ENCODE measurements at places on chromosomes 7 and 10. TPM values are rescaled to one million over a fixed set of nuclear protein-coding genes. Genes with fewer than 3 reads are reported as not detected.

DNA sequence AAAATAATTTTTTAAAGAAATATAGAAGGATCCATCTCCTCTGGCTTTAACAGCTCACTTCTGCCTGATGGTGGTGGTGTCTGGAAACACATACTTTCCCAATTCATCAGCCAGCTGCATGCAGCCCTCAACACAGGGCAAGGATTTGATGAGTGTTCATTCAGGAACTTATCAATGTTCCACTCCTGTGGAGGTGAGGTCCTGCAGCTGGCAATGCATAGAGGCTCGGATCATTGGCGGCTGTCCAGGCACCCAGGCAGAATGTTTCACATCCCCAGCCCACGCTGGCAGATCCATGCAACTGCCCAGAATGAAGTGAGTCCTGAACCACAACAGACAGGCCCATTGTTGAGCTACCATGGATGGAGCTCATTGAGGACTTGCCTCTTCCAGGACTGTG is 55.2 kb upstream of the KCNMA1 start:
- no peak for DNase-seq
- H3K4me3 ChIP-seq: no peak overlapping the region
- no peaks in the 10 kb centered on the region for H3K36me3 ChIP-seq
- H3K27ac ChIP-seq: no peak overlapping the region

DNA sequence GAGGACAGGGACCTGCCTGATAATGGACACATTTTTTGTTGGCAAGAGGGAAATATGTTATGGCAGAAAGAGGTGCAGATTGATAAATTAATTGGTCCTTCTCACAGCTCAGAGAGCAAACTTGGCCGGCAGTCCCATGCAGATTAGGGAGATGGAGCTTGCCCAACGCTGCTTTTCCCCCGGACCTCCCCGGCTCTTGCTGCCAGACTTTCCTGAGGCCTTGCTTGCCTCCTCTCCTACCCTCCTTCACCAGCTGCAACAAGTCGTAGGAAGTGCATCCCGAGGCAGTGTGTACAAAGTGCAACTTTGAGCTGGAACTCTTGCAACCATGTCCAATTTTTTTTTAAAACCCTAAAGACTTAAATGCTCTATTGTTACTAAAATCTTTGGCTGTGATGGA is 215.5 kb downstream of the LRMDA start:
- no peaks in the 10 kb centered on the region for H3K4me1 ChIP-seq
- H3K36me3 ChIP-seq: no peaks in the 10 kb centered on the region
- no peak overlapping the region for H3K4me3 ChIP-seq
- H3K27me3 ChIP-seq: no peaks in the 10 kb centered on the region
- no peak overlapping the region for H3K27ac ChIP-seq

DNA sequence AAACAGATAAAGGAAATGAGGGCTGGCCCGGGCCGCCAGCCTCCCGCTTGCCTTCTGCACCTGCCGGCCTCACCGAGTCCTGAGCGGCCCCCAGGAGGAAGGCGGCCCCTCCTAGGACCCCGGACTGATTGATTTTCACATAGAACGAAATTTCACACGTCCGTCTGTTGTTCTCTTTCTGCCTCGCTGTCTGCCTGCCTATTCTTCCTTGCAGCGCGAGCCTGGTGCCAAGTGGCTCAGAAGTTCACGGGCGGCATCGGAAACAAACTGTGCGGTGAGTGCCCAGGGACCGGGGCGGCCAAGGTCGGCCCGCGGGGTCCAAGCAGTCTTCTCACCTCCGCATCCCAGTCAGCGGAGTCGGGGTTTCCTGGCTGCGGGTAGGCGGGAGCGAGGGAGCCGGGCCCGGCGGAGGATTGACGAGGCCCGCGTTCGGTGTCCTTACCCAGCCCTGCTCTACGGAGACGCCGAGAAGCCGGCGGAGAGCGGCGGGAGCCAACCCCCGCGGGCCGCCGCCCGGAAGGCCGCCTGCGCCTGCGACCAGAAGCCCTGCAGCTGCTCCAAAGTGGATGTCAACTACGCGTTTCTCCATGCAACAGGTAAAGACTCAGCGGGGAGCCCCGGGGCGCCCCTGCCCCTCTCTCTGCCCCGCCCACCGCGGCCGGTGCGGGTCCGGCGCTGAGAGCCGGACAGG is 967 bp downstream of the GAD2 start:
- no peak overlapping the region for H3K4me3 ChIP-seq
- no peaks in the 10 kb centered on the region for H3K27me3 ChIP-seq
- no peak for DNase-seq
- H3K36me3 ChIP-seq: no peaks in the 10 kb centered on the region

GRCh38 chr10:34689053-34689452 is 126.0 kb downstream of the PARD3 start:
- H3K27ac ChIP-seq: no peak overlapping the region
- DNase-seq: no peak
- no peaks in the 10 kb centered on the region for H3K27me3 ChIP-seq
- H3K36me3 ChIP-seq: no peaks in the 10 kb centered on the region
- no peaks in the 10 kb centered on the region for H3K4me1 ChIP-seq

- H3K27ac ChIP-seq: no peak overlapping the region
- no peak overlapping the region for H3K4me3 ChIP-seq
- DNase-seq: no peak
- H3K4me1 ChIP-seq: no peaks in the 10 kb centered on the region
Measured at GRCh38 chr7:94182721-94183120, 178.6 kb upstream of the BET1 start.

DNA sequence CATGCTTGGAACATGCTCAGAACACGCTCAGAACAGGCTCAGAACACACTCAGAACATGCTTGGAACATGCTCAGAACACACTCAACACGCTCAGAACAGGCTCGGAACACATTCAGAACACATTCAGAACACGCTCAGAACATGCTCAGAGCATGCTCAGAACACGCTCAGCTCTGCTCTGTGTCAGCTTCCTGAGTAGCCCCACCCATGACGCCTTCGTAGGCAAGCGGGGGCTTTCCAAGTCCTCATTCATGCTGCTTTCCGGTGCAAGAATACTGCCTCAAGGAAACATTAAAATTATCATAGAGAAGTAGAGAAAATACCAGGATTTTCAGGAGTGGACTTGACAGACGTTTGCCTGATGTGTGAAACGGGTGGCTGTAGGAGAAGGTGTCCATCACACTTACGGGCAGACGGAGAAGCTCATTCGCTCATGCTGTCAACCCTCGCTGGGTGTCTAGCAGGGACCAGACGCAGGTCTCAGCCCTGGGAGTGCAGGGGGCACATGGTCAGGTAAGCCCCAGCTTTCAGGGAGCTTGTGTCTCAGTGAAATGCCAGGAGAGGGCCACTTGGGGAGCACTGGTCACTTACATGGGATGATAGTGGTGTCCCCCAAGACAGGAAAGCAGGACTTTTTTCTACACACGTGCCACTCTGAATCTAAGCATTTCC is 24.7 kb downstream of the EN2 start:
- H3K36me3 ChIP-seq: no peaks in the 10 kb centered on the region
- no peaks in the 10 kb centered on the region for H3K27me3 ChIP-seq
- DNase-seq: no peak
- H3K4me1 ChIP-seq: no peaks in the 10 kb centered on the region
- no peak overlapping the region for H3K4me3 ChIP-seq

DNA sequence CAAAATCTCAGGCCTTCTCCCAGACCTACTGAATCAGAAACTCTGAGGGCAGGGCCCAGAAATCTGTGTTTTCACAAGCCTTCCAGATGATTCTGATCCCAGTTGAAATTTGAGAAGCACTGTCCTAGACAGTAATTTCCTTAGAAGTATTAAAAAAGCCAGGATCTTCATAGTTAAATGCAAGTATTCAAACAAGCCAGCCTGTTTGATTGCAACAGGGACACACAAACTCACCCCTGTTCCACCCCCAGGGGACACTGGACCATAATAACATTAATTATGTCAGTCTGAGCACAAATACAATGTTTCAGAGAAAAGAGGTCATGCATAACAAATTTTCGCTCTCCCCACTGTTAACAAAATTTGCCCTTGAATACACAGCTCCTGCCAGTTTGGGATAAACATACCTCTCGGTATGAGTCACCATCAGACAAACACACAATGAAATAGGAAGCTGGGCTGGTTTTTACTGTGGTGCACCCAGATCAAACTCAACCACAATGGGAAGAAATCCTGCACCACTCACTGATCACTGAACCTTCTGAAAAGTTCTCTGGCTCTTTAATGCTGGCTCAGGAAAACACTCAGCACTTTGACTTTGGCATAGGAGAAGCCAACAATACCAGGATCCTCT is 34.3 kb downstream of the ABLIM1 start:
- H3K27ac ChIP-seq: no peak overlapping the region
- H3K27me3 ChIP-seq: no peaks in the 10 kb centered on the region
- no peaks in the 10 kb centered on the region for H3K36me3 ChIP-seq
- H3K4me3 ChIP-seq: no peak overlapping the region

GRCh38 chr7:70630440-70630817 is 501.5 kb upstream of the GALNT17 start:
- no peak for DNase-seq
- no peak overlapping the region for H3K27ac ChIP-seq
- H3K36me3 ChIP-seq: no peaks in the 10 kb centered on the region
- H3K27me3 ChIP-seq: no peaks in the 10 kb centered on the region
- no peaks in the 10 kb centered on the region for H3K4me1 ChIP-seq
- no peak overlapping the region for H3K4me3 ChIP-seq

DNA sequence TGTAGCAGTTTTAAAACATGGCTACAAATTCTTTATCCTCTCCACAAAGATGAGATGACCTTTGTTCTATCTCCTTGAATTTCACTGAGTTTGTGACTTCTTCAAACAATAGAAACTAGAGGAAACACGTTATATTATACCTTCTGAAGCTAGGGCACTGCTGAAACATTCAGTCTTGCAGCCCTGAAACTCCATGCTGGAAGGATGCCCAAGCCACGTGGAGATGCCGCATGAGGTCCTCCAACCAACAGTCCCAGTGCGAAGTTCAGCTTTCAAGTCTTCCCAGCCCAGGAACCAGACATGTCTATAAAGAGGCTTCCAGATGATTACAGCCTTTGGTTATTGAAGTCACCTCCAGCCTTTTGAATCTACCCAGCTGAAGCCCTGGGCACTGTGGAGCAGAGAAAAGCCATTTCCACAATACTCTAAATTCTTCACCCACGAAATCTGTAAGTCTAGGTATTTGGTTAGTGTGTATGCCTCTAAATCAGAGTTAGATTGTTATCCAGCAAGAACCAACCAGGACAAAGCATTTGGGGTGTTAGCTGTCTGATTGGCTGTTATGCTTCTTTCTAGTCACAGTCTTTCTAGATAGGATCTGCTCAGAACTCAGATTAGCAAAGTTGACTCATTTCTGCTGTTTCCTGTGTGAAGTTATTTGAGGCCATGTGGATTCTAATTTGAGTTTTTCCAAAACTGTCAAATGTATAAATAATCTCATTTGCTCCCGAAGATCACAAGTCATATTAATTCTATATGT is 186.5 kb upstream of the TMEM72 start:
- DNase-seq: no peak
- H3K4me3 ChIP-seq: no peak overlapping the region
- H3K4me1 ChIP-seq: no peaks in the 10 kb centered on the region

DNA sequence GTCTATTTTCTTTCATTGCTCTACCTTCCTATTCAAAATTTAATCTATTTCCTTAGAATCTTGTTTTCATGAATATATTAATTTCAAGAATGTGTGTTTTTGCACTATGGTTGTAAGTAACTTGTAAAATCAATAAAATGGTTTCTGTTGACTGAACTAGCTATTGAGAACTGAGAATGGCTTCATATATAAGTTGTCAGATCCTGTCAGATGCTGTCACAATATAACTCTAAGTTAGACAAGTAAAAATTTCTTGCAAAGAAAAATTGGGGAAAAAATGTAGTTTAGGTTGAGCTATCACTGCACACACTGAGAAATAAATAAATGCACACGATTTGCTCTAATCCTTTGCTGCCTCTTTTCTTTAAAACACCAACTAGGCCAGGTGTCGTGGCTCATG is 89.8 kb downstream of the RAB11FIP2 start:
- H3K4me1 ChIP-seq: no peaks in the 10 kb centered on the region
- H3K4me3 ChIP-seq: no peak overlapping the region
- no peaks in the 10 kb centered on the region for H3K36me3 ChIP-seq
- no peaks in the 10 kb centered on the region for H3K27me3 ChIP-seq

- no peaks in the 10 kb centered on the region for H3K27me3 ChIP-seq
- no peaks in the 10 kb centered on the region for H3K36me3 ChIP-seq
- DNase-seq: no peak
- no peak overlapping the region for H3K4me3 ChIP-seq
Measured at GRCh38 chr10:14450041-14450491, 119.3 kb upstream of the FRMD4A start.

DNA sequence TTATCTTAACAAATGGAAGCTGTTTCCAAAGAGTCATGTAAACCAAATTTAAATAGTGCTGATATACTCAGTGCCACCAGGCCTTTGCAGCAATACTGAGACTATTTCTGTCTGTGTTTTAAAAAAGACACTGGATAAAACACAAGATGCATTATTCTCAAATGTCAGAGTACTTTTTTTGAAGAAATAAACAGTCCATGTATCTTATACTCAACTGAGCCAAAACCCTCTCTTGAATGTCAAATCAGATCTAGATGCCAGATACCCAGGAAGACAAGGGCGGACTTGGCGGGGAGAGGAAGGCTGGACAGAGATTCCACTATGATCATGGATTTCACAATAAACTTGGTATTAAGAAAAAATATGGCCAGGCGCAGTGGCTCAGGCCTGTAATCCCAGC is 127.6 kb downstream of the COBL start:
- H3K27me3 ChIP-seq: no peaks in the 10 kb centered on the region
- no peak overlapping the region for H3K27ac ChIP-seq
- no peak for DNase-seq
- no peak overlapping the region for H3K4me3 ChIP-seq
- no peaks in the 10 kb centered on the region for H3K36me3 ChIP-seq
- H3K4me1 ChIP-seq: no peaks in the 10 kb centered on the region

GRCh38 chr10:88032566-88032965 is 169.1 kb downstream of the PTEN start:
- DNase-seq: no peak
- no peaks in the 10 kb centered on the region for H3K36me3 ChIP-seq
- H3K4me1 ChIP-seq: peaks cover 17% of the 10 kb centered on the region
- no peak overlapping the region for H3K4me3 ChIP-seq
- no peaks in the 10 kb centered on the region for H3K27me3 ChIP-seq
- no peak overlapping the region for H3K27ac ChIP-seq

HECTD2 gene
- total RNA-seq: 1.1 TPM

SPDYE6 gene
- not detected for total RNA-seq

SLC39A12 gene
- not detected for total RNA-seq

WIPF3 gene
- total RNA-seq: 0.08 TPM

CALN1 gene
- not detected for total RNA-seq

MGAM2 gene
- total RNA-seq: not detected

PILRA gene
- 13.4 TPM for total RNA-seq

STAG3 gene
- total RNA-seq: 24.6 TPM

ELFN1 gene
- total RNA-seq: 0.19 TPM

FOXI2 gene
- not detected for total RNA-seq

ITPRID1 gene
- total RNA-seq: not detected

Data from naive thymus-derived CD4-positive, alpha-beta T cell (primary cell).